Natural killer cell treated with Interleukin-12 subunit alpha and Interleukin-12 subunit beta and Interleukin-15 and Interleukin-18, amount 100 ng/mL, for 72 hours (primary cell): ENCODE measurements at places on chromosomes 6 and 20. TPM values are rescaled to one million over a fixed set of nuclear protein-coding genes. Genes with fewer than 3 reads are reported as not detected.

SIGLEC1 gene
- not detected for total RNA-seq

- DNase-seq, result no peak
Measured at GRCh38 chr6:118679327-118679901, 28.0 kb upstream of the CEP85L start.

DNA sequence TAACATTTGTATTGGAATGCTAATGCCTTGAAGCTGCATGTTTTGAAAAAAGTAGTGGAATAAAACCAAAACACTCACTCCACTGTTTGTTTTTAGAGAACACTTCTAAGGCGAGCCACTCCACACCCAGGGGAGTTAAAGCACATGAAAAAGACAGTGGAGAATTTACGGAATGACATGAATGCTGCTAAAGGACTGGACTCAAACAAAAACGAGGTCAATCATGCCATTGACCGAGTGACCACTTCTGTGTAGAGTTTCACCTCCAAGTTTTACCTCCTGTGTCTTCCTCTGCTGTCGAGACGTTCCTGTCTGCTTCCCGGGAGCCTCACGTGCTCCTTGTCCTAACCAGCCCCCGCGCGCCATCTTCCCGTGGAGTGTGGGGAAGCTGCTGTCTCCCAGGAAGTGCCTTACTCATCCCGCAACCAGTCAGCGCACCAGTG is 127.8 kb downstream of the LRRC1 start:
- no peak for DNase-seq

DNA sequence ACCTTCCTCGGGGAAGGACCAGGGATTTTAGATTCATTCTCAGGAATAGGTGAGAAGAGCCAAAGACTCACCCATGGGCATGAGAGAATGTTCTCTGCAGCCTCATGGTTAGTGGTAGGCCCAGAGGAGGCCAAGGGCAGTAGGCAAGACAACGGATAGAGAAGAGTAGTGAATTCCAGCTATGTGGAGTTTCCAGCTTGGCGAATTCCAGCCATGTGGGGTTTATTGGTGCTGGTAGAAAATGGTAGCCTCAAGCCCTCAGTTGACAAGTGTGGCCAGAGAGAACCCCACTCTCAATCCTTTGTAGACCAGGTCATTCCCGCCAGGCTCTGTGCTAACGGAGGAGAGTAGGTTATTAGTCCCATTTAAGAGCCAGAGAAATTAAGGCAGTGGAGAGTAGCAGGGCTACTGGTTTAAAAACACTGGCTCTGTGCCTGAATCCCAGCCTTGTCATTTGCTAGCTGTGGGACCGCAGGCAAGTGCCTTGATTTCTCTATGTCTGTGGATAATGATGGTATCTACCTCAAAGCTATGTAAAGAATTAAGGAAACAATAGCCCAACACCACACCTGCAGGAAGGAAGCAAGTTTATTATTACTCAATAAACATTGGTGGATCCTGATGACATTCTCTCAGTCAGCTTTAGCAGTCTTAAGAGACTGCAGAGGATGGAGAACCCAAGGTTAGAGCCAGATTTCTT is 2.0 kb upstream of the SLC9A8 start:
- DNase-seq, result no peak

GPX5 gene
- not detected for total RNA-seq

SAMD5 gene
- not detected for total RNA-seq

HSPA1L gene
- total RNA-seq, result 1.7 TPM

GRCh38 chr6:133871131-133871530 is 17.8 kb upstream of the TCF21 start:
- DNase-seq, result no peak

DNA sequence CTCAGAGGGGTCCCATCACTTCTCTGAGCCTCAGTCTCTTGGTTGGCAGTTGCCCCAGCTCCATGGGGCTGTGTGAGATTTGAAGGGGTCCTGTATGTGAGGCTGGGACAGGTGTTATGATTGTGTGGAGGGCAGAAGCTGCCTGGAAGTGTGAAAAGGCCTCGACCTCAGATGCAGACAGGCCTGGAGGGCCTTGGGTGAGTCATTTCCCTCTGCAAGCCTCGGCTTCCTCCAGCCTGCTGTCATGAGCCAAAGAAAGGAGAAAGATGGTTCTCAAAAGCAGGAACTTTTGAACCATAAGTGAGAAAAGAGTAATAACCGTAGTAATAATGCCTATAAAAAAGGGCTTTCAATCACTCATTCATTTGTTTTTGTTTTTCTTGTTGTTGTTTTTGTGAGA is 37.5 kb downstream of the SNAI1 start:
- no peak for DNase-seq

SLC17A1 gene
- not detected for total RNA-seq

DNA sequence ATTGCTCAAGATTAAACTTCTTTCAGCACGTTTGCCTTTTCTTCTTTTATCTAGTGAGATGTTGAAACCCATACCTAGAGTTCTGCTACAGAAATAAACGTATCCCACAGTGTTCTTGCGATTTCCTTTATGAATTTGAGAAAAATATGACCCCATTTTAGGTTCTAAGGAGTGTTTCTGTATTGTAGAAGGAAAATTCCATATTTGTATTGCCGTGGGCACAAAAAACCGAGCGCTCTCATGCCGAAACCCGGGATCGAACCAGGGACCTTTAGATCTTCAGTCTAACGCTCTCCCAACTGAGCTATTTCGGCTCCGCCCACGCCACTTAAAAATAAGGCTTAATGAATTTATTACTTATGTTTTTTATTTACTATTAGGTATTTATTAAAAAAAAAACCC is 23.7 kb downstream of the ZNF311 start:
- DNase-seq, result peak; percentile 74

C6orf163 gene
- 3.4 TPM for total RNA-seq

ZNF165 gene
- total RNA-seq, result 0.48 TPM

OR2B3 gene
- not detected for total RNA-seq

DNA sequence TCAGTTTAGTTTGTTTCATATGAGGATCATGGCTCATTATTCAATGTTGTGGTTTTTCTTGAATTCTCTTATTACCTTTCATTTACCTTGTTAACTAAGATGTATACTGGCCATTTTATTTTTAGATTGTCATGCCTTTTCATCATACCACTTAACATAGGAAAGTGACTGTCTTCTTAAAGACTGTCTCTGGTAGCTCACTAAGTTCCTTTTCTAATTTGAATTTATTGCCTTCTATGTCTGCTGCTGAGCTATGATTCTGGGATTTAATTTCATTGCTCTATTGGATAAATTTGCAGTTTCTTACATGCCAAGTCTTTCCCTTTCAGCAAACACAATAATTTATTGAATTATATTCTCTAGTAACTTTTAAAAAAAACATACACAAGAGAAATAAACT is 49.5 kb upstream of the ANKEF1 start:
- no peak for DNase-seq

GRCh38 chr20:9935285-9935684 is 96.4 kb upstream of the PAK5 start:
- DNase-seq, result no peak

DNA sequence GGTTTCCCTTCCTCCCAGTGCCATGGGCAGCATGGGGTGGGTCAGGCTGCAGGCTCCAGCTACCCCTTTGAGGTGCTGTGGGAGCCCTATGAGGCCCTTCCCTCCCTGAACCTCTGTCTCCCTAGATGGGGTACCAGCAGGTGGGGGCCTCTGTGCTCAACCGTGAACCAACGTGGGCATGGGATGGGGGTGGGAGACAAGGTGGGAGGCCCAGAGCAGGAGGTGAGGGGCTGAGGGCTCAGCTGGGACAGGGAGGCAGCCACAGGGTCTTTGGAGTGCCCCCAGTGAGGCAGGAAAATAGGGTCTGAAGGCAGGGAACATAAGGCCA is 33.3 kb downstream of the SUN5 start:
- peak; percentile 25 for DNase-seq

FNDC11 gene
- total RNA-seq, result 0.31 TPM

DNA sequence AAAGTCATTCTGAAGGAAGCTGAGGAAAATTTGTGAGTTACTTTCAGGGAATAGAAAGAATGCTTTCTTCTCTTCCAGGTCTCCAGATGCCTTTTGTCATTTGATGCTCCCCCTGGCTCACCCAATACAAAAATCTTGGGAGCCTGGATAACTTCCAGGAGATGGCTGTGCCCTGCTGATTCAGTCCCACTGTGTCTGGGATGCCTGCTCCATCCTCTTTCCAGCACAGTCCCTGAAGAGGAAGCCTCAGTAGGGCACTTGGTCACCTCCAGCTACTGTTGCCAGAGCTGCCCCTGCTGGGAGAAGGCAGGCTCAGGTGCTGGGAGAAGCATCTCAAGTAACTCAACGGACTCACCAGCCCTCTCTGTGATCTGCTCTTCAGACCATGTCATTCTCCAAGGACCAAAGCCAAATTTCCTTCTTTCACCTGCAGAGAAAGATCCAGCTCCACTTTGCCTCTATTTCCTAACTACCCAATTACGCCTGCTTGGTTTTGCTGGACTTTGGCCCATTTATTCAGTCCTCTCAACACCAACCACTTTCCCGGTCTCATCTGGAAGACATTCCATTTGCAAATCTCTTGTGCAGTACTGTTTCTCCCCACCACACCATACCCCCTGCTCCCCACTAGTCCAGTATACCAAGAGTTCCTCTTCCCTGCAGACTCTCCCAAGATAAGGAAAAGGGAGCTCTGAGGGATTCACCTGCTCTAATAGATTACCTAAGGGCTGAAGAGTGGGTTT is 53.3 kb downstream of the SLC23A2 start:
- DNase-seq, result no peak

RAB44 gene
- 7.9 TPM for total RNA-seq

GRCh38 chr6:119716668-119717270 is 367.2 kb upstream of the MAN1A1 start:
- no peak for DNase-seq

SLC4A11 gene
- total RNA-seq, result 0.36 TPM

ID4 gene
- not detected for total RNA-seq

LRRN4 gene
- not detected for total RNA-seq

- no peak for DNase-seq
Measured at GRCh38 chr6:33812669-33813068, 8.9 kb upstream of the MLN start.

- DNase-seq, result no peak
Measured at GRCh38 chr6:18347866-18348265, 39.3 kb upstream of the RNF144B start.

GRM1 gene
- not detected for total RNA-seq

PFDN6 gene
- 72.0 TPM for total RNA-seq

GRCh38 chr6:56009636-56010035 is 134.2 kb upstream of the BMP5 start:
- no peak for DNase-seq

- DNase-seq, result no peak
Measured at GRCh38 chr20:53660078-53660909, 66.7 kb upstream of the ZNF217 start.

DNA sequence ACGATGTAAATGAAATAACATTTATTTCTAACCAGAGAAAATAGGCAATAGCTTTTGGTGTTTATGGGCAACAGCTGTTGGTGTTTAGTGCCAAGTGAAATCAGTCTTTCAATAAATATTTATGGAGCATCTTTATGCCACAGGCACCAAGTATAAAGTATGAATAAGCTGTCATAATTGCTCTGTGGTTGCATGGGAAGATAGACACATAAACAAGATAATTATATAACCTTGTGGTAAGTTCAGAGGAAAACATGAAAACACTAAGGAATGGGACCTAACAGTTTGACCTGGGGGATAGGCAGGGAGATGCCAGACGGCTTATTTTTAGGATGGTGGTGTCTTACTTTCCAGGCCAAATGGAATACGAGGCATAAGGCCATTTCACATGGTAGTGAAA is 110.9 kb downstream of the GFRAL start:
- no peak for DNase-seq

DNA sequence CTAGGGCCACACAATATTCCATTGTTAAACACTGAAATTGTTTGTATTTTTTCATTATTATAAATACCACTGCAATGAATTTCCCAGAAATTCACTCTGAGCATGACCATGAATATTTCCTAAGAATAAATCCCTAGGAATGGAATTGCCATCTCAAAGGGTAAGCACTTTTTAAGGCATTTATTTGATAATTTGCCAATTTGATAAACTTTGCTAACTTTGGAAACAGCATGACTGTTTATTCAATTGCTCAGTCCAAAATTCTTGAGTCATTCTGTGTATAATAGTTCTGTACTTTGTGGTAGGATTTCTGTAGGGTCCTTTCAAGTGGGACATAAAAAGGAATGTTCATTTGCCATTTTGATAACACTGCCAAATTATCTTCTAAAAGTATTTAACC is 44.2 kb upstream of the TOX2 start:
- no peak for DNase-seq

CTAGE9 gene
- total RNA-seq, result not detected

LCA5 gene
- total RNA-seq, result 0.08 TPM

MOG gene
- not detected for total RNA-seq

DNA sequence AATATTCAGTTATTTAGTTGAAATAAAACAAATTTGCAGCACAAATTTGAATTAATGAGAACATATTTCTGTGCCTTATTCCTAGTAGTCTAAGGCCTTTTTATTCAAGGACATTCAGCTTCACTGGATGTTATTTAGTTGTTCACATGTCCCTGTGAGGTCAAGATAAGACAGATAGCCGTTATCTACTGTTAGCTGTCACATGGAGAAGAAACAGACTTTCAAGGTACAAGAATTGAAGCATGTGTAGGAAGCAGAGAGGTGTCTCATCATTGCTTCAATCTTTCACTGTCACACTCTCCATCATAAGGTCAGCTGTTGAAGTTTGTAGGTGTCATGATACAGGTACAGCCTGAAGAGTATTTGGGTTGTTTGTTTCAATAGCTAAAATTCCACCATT is 112.9 kb upstream of the JAG1 start:
- DNase-seq, result no peak

HLA-A gene
- total RNA-seq, result 1,618 TPM

- DNase-seq, result no peak
Measured at GRCh38 chr20:18138639-18139583, 1.2 kb downstream of the KAT14 start.

DNA sequence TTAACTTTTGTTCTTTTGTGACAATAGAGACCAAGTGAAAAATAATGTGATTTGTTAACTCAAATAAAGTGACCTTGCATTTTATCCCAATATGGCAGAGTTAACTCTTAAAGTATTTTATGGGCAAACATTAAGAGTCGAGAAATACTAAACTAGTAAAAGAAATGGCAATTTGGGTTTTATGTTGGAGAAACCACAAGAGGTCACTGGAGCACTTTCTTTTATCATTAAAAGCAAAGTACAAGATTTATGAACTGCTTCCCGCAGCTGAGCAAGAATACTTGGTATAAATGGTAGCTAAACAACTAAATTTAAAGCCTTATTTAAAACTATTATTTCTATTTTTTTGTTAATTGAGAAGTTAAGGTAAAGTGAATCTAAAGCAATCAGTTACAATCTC is 33.5 kb upstream of the MCM9 start:
- no peak for DNase-seq

TAGAP gene
- 46.8 TPM for total RNA-seq
